ENCODE measurements at places on chromosomes 13 and 19.

DNA sequence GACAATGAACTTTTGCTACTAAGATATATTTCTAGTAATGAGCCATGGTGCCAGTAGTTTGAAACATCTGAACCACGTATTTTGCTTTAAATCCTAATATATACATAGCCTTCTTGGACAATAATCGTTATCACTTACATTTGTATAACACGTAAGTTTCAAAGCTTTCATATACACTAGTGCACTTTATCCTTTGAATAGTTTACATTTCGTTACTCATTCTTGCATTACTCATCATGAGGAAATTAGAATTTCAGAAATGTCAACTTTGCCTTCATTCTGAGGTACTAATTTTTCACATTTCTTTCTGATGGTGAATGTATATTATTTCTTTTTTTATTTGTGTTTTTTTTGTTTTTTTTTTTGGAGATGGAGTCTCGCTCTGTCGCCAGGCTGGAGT lies 5.8 kb downstream of the KBTBD7 start:
- DNase-seq: no peak
- H3K36me3 ChIP-seq: no peaks in the 10 kb centered on the region
- peaks cover 6% of the 10 kb centered on the region for H3K4me1 ChIP-seq
- no peak overlapping the region for H3K4me3 ChIP-seq
- no peaks in the 10 kb centered on the region for H3K27me3 ChIP-seq

GRCh38 chr13:50809133-50810090 lies 34.1 kb downstream of the DLEU7 start:
- no peaks in the 10 kb centered on the region for H3K27me3 ChIP-seq
- DNase-seq: no peak
- H3K36me3 ChIP-seq: no peaks in the 10 kb centered on the region
- H3K4me3 ChIP-seq: no peak overlapping the region
- H3K4me1 ChIP-seq: no peaks in the 10 kb centered on the region
- H3K27ac ChIP-seq: no peak overlapping the region

DNA sequence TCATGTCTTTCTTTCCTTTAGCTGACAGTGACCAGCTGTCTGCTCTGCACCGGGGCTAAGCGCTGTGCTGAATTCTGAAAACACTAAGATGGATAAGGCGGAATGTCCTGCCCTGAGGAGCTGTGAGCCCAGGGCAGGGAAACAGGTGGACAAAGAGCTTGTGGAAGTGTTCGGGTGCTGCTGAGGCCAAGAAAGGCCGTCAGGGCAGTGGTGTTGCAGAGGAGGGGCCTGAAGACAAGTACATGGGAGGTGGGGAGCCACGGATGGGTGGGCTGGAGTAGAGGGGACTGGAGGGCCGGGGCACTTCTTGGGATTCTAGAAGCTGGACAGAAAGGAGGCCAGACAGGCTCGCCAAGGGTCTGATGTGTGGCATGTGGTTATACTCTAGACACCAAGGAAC lies 66.2 kb upstream of the GPR183 start:
- H3K4me3 ChIP-seq: no peak overlapping the region
- peaks cover 5% of the 10 kb centered on the region for H3K36me3 ChIP-seq
- H3K27ac ChIP-seq: no peak overlapping the region
- no peaks in the 10 kb centered on the region for H3K27me3 ChIP-seq

DNA sequence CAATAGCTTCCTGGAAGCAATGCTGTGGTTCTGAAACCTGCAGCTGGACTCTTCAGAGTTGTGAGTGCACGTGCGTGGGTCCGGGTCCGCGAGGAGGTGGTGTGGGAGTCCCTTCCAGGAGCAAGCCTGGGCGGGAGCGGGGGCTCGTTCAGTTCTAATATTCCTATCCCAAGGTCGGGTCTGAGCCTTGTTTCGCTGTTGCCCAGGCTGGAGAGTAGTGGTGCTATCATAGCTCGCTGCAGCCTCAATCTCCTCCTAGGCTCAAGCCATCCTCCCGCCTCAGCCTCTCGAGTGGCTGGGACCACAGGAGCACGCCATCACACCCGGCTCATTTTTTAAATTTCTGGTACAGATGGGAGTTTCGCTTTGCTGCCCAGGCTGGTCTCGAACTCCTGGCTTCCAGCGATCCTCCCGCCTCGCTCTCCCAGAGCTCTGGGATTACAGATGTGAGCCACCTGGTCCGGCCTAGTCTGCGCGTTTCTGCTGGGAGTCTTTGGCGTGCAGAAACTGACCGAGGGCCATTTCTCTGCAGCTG lies 625 bp downstream of the ZFP82 start:
- DNase-seq: no peak
- H3K36me3 ChIP-seq: no peaks in the 10 kb centered on the region
- peaks cover 10% of the 10 kb centered on the region for H3K4me1 ChIP-seq
- H3K4me3 ChIP-seq: peak overlapping the region; percentile 62

- no peak overlapping the region for H3K4me3 ChIP-seq
- DNase-seq: peak; percentile 38
- H3K27ac ChIP-seq: no peak overlapping the region
- H3K4me1 ChIP-seq: no peaks in the 10 kb centered on the region
- H3K27me3 ChIP-seq: no peaks in the 10 kb centered on the region
These were observed 238.9 kb downstream of the TSHZ3 start for GRCh38 chr19:31110336-31110735.

DNA sequence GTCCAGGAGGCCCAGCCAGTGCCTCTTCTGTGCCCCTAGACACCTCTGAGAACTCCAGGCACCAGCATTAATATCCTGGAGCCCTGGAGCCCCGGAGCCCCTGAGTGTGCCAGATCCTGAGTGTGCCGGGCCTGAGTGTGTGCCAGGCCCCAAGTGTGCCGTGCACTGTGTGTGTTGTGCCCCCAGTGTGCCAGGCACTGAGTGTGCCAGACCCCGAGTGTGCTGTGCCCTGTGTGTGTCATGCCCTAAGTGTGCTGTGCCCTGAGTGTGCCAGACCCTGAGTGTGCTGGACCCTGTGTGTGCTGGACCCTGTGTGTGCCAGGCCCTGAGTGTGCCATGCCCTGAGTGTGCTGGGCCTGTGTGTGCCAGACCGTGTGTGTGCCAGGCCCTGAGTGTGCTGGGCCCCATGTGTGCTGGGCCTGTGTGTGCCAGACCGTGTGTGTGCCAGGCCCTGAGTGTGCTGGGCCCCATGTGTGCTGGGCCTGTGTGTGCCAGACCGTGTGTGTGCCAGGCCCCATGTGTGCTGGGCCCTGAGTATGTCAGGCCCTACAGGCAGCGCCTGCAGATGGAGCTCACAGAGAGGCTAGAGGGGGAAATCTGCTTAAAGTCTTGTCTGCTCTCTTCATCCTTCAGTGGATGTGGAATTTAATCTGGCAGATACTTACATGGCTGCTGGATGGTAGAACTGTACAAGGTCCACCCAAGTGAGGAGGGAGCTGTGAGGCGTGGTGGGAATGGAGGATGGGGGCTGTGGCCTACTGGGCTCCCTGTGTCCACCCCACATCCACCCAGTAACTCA lies 53.9 kb downstream of the C13orf46 start:
- no peaks in the 10 kb centered on the region for H3K36me3 ChIP-seq
- no peaks in the 10 kb centered on the region for H3K27me3 ChIP-seq
- no peak overlapping the region for H3K4me3 ChIP-seq
- H3K4me1 ChIP-seq: no peaks in the 10 kb centered on the region
- peak; percentile 36 for DNase-seq
- peak overlapping the region; percentile 17 for H3K27ac ChIP-seq

DNA sequence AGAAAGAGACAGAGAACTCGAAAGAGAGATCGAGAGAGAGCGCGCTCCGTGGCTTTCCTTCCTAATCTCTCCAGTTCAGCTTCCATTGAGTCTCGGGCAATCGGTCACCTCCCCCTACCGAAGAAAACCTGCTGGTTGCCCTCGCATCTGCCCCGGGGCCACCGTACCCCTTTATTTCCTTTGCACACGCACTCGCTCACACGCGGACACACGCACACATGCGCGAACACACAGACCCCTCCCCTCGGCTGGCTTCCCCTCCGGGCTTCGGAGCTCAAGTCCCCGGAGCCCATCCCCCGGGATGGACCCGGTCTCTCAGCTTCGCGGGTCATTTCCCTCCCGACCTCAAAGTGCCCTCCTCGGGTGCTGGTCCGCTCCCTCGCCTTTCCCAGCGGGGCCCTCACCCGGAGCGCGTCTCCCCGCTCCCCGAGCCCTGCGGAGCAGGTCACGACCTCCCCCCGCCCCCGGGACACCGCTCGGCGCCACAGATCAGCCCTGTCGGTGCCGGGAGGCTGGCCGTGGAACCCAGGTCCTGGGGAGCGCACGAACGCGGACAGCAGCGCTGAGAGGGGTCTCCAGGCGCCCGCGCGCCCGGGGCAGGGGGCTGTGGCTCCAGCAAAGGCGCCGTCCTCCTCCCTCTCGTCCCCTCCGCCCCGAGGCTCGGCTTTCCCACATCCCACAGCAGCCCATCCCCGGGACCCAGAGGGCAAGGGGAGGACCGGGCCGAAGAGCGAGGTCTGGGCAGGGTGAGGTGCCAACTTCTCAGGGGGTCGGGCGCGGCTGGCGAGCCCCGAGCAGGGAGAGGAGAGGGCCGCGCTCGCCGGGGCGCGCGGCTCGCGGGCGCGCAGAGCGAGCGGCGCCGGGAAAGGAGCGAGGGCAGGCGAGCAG lies 1.8 kb downstream of the DACH1 start:
- H3K27ac ChIP-seq: no peak overlapping the region
- DNase-seq: no peak
- H3K27me3 ChIP-seq: peaks cover 9% of the 10 kb centered on the region

DNA sequence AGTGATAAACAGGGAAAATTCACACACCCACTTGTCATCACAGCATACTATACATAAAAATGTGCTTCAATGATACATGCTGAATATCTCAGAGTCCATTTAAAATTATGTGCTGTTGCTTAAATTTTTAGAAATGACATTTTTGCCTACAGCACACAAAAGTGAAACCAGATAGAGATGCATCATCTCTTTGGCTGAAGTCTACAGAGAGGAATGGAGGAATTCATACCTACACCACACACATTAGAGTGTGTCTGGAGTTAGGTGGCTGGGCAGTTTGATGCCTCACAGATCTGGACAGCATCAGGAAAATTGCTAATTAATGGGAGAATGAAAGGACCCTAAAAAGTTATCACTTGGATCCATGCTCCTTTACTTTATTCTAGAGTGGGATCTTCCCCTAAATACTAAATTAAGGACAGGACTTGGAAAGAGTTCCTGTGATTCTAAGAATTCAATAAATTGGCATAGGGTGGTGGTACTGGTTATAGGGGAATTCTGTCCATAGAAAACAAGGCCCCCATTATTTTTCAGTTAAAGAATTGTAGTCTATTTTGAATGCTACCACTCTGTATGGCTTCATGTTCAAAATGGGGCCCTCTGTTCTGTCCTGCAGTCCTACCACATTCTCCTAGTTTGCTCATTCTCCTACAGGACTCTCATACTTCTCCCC lies 41.3 kb downstream of the RCBTB2 start:
- no peak for DNase-seq
- peak overlapping the region; percentile 26 for H3K27ac ChIP-seq
- H3K36me3 ChIP-seq: peaks cover 5% of the 10 kb centered on the region
- H3K27me3 ChIP-seq: no peaks in the 10 kb centered on the region
- H3K4me1 ChIP-seq: no peaks in the 10 kb centered on the region

DNA sequence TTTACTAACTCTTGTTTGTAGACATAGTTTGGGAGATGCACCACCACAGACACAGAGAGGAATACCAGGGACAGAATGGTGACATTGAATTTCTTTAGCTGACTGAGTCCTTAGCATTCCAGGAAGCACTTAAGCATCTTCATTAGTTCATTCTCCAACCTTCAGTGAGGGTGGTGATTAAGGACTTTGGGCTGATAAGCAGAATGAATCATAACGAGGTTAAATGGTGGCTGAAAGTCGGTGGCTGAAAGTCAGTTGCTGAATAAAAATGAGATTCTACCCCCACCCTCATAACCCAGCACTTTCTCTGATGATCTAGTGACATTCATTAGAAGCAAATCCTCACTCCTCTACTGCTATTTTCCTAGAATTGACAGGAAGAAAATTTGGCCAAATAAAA lies 10.6 kb downstream of the PCDH8 start:
- no peaks in the 10 kb centered on the region for H3K36me3 ChIP-seq
- no peak overlapping the region for H3K4me3 ChIP-seq
- DNase-seq: no peak
- no peaks in the 10 kb centered on the region for H3K27me3 ChIP-seq
- no peaks in the 10 kb centered on the region for H3K4me1 ChIP-seq
